ENCODE measurements at places on chromosomes 7 and 10.

DNA sequence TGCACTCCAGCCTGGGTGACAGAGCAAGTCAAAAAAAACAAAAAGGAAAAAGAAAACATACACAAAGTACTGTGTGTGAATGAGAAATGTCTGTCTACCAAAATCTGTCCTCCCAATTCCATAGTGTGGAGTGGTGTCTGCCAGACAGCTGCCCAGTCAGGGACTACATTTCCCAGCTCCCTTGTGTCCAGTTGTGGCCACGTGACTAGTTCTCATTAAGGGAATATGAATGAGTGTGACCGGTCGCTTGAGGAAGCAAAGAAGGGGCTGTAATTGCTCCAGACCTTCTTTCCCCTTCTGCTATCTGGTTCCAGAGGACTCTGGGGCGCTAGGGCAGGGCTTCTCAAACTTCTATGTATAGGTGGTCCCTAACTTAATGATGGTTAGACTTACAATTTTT is 204.1 kb downstream of the PHTF2 start:
- no peak for DNase-seq

GRCh38 chr10:79055100-79055782 is 13.5 kb upstream of the ZMIZ1 start:
- DNase-seq = no peak

DNA sequence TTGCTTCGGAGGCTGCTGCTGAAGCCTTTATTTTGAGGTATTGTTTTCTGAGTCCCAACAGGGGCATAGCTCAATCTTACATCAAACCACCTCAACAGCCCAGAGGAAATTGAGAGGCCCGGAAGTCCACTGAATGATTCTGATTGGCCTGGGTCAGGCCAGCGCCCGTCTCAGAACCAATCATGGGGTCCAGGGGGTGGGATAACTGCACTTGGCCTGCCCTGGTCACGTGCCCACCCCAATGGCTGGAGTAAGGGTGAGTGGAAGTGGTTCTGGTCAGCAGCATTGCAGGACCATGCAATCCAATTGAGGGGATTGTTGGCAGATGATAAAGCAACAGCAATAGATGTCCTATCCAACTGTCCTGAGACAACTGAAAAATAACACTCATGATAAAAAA is 190.6 kb downstream of the HERPUD2 start:
- no peak for DNase-seq

DNA sequence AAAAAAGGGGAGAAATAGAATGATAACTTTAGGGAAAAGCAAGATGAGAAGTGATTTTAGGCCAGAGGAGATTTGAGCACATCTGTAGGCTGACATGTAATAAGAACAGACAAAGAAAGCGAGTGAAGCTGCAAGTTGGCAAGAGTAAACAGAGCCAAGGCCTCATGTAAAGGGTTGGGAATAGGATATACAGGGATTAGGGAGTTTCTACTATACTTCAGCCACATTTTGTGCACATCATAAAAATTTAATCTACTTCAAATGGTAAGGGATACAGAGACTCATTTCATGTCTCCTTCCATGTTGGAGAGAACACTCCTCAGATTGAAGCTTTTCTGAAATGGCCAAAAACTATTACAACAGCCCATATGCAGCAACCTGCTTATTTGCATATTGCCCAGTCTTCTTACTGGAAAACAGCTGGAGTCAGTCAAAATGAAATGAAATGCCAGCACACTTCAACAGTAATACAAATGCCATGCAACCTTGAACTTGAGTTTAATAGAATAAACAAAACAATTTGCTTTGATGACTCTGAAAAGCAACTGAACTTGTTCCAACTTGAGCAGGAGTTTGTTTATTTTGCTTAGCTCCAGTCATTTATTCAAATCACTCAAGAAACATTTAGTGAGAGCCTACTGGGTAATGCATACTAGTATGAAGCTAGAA is 49.9 kb downstream of the NRCAM start:
- DNase-seq = no peak

DNA sequence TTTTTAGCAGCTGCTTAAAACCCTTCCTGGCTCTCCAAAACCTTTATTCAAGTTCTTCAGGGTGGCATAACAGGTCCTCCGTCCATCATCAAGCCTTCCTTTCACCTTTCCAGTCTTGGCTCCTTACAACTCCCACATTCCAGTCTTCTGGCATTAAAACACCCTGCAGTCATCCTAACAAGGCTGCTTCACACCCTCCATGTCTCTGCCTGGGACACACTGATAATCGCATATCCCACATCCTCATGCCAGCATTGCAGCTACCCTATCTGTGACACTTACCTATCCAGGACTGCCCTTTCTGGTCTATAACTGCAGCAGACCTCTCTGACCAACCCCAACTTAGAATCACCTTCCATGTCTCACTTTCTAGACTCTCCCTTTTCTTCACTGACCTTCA is 2.6 kb upstream of the TLL2 start:
- no peak for DNase-seq

Measured in activated CD8-positive, alpha-beta memory T cell treated with anti-CD3 and anti-CD28 coated beads for 1 hour (primary cell).